ENCODE measurements at places on chromosomes 13 and 19. TPM values are rescaled to one million over a fixed set of nuclear protein-coding genes. Genes with fewer than 3 reads are reported as not detected.

The ZNF534 gene
- total RNA-seq: not detected

The NPAS1 gene
- 7.4 TPM for total RNA-seq

The SLITRK6 gene
- total RNA-seq: 0.39 TPM

The PBX4 gene
- total RNA-seq: 1.6 TPM

The KLK6 gene
- 0.17 TPM for total RNA-seq

The CYP4F2 gene
- total RNA-seq: 0.22 TPM

The A1BG gene
- total RNA-seq: 9.0 TPM

The ZNF98 gene
- total RNA-seq: not detected

The CTXN1 gene
- total RNA-seq: 22.8 TPM

The PNMA8B gene
- total RNA-seq: not detected

The FAM216B gene
- total RNA-seq: not detected

The IL4I1 gene
- total RNA-seq: 1.2 TPM

The ANGPTL4 gene
- 151 TPM for total RNA-seq

The TPTE2 gene
- not detected for total RNA-seq

The FZR1 gene
- 34.3 TPM for total RNA-seq

The PEG3 gene
- not detected for total RNA-seq

The CAMSAP3 gene
- total RNA-seq: 3.1 TPM

Data from A549 treated with CORT108297 at 1 μM for 4 hours (cell line).